ENCODE measurements at places on chromosomes 2 and 18.

DNA sequence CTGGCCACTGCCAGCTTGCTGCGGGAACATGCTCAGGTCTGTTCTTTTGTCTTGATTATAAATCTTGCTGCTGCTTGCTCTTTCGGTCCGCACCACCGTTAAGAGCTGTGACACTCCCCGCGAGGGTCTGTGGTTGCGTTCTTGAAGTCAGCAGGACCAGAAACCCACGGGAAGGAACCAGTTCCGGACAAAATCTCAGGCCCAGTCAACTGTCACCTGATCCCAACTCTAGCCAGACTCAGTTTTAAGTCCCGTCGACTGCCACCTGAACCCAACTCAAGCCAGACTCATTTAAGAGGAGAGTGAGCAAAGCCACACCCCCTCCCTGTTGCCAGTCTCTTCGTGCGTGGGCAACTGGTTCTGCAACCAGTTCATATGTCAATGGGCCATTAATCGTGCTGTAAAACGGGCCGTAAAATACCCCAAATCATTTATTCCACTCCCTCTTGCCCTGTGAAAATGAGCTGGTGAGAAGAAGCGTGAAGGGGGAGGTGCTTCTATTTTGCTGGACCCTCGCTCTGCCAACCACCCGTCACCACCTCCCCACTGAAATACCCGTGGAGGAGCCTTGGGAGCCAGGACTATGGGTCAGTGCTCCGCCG, 224.3 kb downstream of the NDUFA10 start:
- DNase-seq = no peak

DNA sequence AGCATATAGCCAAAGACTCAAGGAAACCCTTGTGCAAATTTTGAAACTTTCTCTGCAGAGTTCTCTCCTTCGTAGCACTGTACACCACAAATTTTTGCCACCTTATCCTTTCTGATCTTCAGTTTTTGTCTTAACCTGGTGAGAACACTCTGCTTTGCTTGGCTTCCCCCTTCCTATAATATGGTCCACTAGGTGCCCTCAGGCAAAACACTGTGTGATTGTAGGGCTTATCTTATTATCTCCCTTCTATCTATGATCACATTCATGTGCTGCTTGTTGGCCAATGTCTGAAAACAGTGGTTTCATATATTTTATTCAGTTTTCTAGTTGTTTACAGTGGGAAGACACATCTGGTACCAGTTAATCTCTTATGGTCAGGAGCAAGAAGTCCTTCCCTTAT, 111.1 kb downstream of the MTX2 start:
- DNase-seq = no peak

DNA sequence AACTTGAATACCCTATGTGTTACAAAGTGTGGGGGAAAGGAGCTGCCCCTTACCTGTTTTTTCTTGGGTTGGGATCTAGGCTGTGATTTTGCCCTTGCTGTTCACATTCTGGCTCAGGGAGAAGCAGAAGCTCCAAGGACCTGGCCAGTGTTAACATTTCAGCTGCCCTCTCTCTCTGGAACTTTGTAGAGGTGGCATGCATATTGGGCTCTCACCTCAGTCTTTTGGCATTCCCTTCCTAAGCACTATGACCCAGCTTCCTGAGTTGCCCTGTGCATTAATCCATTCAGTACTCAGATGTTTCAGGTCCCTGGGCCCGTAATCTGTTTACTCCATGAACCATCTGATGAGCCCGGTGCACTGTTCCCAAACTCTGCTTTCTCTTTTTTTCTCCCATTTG, 12.1 kb downstream of the LCLAT1 start:
- no peak for DNase-seq

DNA sequence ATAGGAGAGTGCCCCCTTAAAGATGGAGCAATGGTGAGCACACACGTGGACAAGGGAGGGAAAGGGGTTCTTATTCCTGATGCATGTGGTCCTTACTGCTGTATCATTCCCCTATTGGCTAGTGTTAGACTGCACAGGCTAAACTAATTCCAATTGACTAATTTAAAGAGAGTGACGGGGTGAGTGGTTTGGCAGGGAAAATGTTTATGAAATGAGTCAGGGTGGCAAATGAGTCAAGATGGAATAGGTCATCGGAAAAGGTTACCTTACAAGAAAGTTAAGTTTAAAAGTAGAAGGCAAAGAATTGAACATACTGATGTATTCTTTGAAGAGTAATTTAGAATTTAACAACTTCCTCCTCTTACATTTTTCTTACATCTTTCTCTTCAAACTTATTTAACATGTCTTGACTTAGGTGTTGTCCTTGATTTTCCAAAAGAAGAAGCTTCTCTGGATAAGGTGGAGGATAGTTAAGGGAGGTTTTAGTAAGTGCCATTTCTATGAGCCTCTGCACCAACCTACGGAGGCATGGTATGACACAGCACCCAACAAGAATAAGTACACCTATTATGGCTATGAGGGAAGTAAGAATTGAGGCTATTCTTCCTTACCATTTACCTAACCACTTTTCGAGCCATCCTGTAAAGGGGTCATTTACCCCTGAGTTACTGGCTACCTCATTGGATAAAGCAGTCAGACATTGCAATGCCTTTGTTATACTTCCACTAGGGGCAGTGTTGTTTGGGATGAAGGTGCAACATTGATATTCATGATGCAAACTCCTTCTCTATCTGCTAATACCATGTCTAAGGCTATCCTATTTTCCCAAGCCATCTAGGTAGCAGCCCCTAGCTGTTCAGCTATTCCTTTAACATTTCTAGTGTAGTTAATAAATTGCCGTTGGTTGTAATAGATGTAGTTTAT, 1345.8 kb upstream of the LRRTM1 start:
- DNase-seq = no peak

- DNase-seq = no peak
Measured at GRCh38 chr18:5538544-5538943, 5.3 kb downstream of the EPB41L3 start.
